NCI-H2081 treated with DMSO at 0.1 percent for 48 hours (cell line): ENCODE measurements at places on chromosomes 7 and 10.
A peak's percentile ranks its signal among the peaks of the same experiment; 100 is the strongest.

DNA sequence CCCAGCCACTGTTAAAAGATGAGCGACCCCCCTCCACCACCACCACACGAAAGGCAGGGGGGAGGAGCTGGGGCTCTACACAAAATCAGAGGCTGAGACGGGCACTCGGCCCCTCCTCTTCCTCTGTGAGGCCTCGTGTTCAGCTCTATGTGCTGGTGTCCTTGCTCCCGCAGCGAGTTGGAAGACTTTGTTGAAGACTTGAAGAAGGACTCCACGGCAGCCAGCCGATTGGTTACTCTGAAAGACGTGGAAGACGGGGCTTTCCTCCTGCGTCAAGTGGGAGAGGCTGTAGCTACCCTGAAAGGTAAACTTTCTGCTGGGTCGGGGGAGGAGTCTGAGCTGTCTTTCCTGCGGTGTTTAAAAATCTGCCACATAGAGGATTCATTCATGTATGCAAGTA, 203.7 kb downstream of the ARHGAP21 start:
- DNase-seq: no peak

DNA sequence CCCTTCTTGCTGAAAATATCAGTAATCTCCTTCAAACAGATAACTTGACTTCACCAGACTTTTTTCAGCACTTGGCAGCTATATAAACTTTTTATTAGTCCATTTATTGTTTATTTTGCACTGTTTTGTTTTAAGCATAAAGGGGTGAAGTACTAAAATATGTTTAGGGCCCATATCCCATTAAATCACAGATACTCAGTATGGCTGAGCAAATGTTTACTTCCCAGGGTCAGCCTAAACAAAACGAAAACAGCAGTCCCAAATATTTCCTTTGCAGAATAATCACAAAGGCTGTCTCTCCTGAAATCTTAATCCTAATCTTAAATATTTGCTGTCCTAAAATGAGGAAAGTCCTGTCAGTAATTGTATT, 649.6 kb downstream of the TNS3 start:
- DNase-seq: no peak

DNA sequence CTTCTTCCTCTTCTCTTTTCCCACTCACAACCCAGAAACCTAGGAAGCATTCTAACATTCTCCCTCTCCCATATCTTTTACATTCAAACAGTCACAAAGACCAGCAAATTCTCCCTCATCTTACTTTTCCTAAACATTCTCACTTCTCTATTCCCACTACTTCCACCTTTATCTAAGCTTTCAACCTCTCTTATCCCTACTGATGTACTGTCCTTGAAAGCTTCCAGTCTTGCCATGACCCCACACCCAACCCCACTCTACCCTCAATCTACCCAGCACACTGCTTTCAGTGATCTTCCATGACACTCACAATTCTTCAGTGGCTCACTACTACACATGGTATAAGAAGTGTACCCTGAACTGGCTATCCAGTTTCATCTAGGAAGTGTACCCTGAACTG, 5.3 kb downstream of the IMMP2L start:
- no peak for DNase-seq

GRCh38 chr10:119231654-119232053, 24.3 kb downstream of the GRK5 start:
- no peak for DNase-seq

GRCh38 chr7:11749629-11750028, 82.4 kb downstream of the THSD7A start:
- no peak for DNase-seq

GRCh38 chr10:47231414-47231813, 68.6 kb upstream of the GDF10 start:
- DNase-seq: no peak

DNA sequence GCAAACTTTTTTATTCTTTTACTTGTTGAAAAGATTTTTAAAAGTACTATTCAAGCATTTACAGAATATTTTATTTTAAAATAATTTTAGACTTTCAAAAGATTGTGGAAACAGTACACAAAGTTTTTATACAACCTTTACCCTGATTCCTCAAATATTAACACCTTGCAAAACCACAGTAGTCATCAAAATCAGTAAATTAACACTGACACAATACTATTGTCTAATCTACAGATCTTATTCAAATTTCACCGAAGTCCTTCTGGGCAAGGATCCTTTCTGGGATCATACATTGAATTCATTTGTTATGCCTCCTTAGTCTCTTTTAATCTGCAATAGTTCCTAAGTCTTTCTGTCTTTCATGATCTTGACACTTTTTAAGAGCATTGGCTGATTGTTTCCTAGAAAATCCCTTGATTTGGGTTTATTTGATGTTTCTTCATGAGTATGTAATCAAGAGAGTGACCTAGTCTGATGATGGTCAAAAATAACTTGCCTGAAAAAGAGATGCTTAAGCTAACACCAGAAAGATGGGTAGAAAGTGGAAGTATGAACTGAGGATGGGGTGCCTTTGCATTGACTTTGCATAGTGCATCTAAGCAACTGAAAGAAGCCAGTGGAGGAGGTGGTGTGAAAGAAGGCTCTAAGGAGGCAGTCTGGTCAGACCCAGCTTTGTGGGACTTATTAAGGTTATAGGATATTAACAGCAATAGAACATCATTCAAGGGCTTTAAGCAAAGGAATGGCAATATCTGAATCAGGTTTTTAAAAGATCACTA, 9.7 kb downstream of the STAMBPL1 start:
- DNase-seq: no peak

DNA sequence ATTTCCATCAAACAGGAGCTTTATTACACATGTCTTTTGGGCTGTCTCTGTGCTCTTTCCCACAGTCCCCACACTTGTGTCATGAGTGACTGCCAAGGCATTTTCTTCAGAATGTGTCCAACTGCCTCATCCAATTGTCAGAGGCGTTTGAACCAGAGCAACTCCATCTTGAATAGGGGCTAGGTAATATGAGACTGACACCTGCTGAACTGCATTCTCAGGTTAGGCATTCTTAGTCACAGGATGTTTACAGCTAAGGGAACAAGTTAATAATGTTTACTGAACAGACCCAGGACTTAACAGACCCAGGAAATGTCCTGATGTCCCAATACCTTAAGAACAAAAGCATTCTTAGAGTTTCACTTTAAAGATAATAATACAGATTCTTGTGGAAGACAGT, 595.5 kb downstream of the REEP3 start:
- DNase-seq: no peak

GRCh38 chr7:98399890-98400541, 874 bp downstream of the BAIAP2L1 start:
- DNase-seq: no peak

DNA sequence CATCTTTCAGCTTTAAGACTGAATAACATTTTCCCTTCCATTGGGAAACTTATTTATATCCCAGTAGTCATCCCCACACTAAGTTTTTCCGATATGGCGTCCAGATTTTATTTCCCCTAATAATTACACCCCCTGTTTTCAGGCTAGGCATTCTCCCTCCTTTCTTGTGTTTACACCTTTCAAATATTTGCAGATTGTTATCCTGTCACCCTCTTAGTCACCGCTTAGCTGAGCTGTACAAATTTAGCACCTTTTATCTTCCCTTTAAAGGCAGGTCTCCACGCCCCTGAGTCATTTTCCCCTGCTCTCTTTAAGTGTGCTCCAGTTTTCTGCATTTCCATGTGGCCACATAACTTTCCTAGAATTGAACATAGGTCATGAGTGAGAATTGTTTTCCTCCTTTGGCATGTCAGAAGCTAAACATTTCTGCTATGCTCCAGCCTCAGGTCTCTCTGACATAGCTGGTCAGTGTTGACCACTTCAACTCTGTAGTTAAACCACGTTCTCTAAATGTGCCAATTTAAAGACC, 47.4 kb downstream of the LRRC4 start:
- peak; percentile 8 for DNase-seq

- DNase-seq: no peak
Measured at GRCh38 chr10:69802424-69803161, 887 bp downstream of the COL13A1 start.

DNA sequence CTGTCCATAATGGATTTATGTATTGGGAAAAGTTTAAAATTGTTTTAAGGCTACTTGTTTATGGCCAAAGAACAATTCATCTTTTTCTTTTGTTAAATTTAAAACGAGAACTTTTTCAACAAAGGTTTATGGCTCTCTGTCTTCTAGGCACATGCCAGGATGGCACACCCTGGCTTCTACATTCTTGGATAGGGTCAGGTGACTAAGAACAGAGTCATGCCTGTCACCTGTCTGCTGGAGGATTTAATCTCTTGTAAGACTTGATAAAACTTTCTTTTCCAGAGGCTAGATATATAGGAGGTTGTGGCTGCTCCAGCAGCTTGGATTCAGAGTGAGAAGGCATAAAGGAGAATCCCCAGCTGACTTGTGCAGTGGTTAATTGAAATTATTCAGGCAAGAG, 915.4 kb downstream of the GATA3 start:
- no peak for DNase-seq

DNA sequence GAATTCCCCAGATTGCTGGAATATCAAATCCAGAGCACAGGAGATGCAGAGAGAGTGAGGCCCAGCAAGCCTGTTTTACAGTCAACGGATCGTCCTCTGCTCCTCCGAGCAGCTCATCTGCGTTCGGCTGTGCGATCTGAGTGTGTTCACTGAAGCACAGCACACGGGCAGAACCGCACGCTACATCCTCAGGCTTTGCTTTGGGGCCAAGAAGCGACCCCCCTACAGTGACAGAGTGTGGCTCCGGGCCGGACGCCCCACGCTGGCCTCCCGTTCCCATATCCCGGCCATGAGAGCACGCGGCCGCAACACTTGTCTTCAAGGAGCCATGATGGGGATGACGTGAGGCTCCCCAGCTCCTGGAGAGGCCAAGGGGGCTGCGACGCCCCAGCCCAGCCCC, 431.4 kb downstream of the DNAJB6 start:
- DNase-seq: no peak

- no peak for DNase-seq
Measured at GRCh38 chr10:73407495-73407894, 6.4 kb downstream of the ANXA7 start.

GRCh38 chr10:121411004-121411403, 187.2 kb downstream of the FGFR2 start:
- DNase-seq: no peak

DNA sequence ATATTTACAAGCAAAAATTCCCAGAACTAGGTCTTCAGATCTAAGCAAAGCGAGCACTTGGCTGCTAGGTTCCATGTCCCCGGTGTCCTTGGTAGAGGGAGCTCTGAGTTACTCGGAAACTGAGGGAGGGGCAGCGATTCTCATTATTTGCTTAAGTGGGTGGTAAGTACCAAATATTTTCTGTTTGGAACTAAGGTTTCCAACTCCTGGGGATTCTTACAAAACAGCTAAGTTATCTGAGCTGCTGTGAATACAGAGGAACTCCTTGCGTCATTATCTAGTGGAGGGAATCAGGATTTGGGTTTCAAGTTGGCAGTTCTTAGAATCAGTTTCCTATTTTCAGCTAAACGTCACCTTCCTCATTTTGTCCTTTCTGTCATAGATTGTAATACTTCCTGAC, 76.8 kb upstream of the IKZF1 start:
- no peak for DNase-seq

- no peak for DNase-seq
Measured at GRCh38 chr7:134440476-134440875, 18.4 kb downstream of the AKR1B1 start.

DNA sequence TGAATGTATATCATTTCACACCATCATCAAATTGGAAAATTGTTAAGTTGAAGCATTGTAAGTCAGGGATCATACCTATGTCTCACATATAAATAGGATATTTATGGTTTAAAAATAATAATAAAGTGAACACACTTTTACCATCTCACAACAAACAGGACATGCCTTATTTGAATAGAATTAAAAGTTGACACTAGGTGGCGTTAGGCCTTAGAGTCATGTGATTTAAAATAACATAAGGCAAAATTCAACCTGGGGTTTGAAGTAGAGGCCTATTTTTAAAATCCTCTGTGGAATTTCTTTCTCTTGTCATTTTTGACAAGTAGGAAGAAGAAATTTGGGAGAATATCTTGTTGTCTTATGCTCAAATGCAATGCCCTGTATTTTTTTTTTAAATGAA, 184.7 kb upstream of the PCDH15 start:
- DNase-seq: no peak

- DNase-seq: peak; percentile 67
Measured at GRCh38 chr7:28573651-28574301, 161.5 kb downstream of the CREB5 start.

- DNase-seq: no peak
Measured at GRCh38 chr10:30596013-30596412, 33.5 kb downstream of the LYZL2 start.

DNA sequence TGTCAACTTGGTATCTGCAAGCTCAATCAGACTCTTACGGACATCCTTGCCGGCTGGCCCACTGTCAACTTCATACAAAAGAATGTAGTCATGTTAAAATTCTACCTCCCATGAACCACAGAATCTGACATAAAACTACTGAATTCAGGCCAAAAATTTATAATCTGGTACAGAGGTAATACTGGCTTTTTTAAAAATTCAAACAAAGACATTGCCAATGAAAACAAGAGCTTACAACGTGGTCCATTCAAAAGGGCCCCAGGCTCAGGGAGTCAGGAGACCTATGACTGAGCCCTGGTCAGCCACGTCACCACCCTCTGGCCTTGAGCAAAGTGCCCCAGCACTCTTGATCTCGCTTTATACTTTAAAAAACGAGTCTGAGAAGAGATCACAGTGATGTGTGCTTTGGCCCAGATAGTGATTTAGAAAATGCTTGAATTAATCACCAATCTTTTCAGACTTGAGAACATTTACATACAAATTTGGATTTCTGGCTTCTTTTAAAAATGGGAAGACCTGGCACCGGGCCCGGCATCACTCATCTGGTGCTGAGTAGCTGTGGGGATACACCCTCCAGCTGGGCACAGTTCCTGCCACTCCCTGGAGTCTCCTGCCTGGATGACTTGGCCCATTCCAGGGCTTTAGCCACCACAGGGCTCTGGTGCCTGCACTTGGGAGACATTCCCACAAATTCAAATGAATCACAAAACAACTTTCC, 94.1 kb downstream of the PIP4K2A start:
- no peak for DNase-seq

DNA sequence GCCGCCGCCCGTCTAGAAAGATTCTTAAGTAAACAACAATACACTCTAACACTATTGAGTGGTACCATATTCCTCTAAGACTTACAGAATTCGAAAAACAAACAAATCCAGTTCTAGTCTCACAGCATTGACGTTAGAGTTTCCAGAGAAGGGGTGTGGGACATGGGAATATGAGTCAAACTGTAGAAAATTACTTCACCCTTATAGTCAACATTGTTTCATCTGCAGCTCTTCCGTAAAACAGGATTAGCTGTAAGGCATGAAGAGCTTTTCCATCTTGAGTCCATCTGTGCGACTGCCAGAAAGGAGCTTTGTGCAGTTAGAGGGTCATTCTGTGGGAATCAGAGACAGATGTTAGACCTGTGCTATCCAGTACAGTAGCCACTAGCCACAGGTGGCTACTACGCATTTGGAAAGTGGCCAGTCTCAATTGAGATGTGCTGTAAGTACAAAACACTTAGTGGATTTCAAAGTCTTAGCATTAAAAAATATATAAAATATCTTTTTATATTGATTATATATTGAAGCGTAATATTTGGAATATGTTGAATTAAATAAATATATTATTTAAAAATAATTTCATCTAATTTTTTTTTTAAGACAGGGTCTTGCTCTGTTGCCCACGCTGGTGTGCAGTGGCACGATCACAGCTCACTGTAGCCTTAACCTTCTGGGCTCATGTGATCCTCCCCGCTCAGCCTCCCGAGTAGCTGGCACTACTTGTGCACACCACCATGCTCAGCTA, 79.8 kb upstream of the MPP7 start:
- no peak for DNase-seq
